ENCODE measurements at places on chromosomes 7 and 10. TPM values are rescaled to one million over a fixed set of nuclear protein-coding genes. Genes with fewer than 3 reads are reported as not detected.

DNA sequence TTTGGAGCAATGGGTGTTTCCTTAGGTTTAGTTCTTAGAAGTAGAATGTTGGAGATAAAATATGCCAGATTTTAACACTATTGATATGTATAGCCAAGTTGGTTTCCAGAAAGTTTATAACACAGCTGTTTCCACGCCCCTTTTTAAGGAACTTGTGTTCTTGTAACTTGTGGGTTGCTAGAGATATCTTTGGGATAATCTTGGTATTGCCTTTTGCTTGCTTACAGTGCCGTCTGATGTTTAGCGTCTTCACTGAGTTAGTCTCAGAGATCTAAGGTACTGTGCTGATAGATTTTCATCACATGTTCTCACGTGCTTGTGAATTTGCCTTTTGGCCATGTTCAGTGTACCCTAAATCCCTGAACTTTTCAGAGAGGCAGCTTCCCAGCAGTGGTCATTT, 12.4 kb downstream of the TMEM248 start:
- no peak for DNase-seq

- DNase-seq = no peak
These were observed 140.1 kb downstream of the ITGA8 start for GRCh38 chr10:15579605-15580004.

DNA sequence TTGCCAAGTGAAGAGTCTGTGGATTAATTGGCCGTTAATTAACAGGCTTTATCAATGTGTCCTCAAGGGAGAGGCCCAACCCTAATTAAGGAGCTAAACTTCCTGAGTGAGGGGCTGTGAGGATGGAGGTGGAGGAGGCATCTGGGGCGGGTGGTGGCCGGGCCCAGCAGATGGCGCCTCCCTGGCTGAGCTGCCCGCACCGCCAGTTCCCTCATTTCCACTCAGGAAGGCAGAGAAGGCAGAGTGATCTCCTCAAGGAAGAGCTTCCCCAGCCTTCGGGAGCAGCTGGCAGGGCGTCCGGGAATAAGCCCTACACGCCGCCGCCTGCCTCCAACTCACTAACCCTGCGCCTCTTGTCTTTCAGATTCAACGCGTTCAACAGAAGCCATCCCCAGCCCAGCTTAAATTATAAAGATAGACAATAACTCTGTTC, 112.2 kb downstream of the CYTH3 start:
- DNase-seq = peak; percentile 79

- no peak for DNase-seq
These were observed 254.9 kb downstream of the SNX10 start for GRCh38 chr7:26546508-26547053.

GRCh38 chr10:125080984-125081383, 79.4 kb downstream of the CTBP2 start:
- no peak for DNase-seq

GRCh38 chr10:89651205-89651915, 6.3 kb upstream of the PANK1 start:
- DNase-seq = no peak

- no peak for DNase-seq
These were observed 154.6 kb downstream of the TPST1 start for GRCh38 chr7:66359656-66360211.

AVPI1 gene
- 23.8 TPM for total RNA-seq

ATOH7 gene
- total RNA-seq = not detected

ALOX5 gene
- total RNA-seq = 5.0 TPM

METTL27 gene
- 1.6 TPM for total RNA-seq

OR2A42 gene
- not detected for total RNA-seq

CYP3A4 gene
- total RNA-seq = 43.4 TPM

GLCCI1 gene
- total RNA-seq = 18.2 TPM

TRIM73 gene
- 0.72 TPM for total RNA-seq
